ENCODE measurements at places on chromosomes 12 and 14. TPM values are rescaled to one million over a fixed set of nuclear protein-coding genes. Genes with fewer than 3 reads are reported as not detected.
A peak's percentile ranks its signal among the peaks of the same experiment; 100 is the strongest.

DNA sequence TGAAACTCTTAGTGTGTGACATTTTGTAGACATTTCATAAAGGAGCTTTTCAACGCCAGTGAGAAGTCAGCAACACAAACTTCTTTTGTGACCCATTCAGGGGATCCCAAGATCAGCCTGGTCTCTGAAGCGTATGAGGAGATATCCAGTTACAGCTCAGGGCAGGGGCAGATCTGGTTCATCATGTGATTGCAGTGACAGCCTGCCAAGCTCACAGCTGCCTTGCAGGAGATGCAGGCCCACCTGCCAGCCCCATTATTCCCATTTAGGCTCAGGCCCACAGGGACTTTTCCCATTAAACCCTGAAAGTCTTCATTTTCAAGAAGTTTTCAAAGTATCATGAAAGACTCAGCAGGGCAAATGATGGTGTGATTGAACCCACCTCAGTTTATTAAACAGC lies 38.3 kb downstream of the SRGAP1 start:
- DNase-seq: no peak
- H3K4me3 ChIP-seq: no peak overlapping the region
- H3K27me3 ChIP-seq: no peaks in the 10 kb centered on the region
- H3K27ac ChIP-seq: no peak overlapping the region
- no peaks in the 10 kb centered on the region for H3K4me1 ChIP-seq

DNA sequence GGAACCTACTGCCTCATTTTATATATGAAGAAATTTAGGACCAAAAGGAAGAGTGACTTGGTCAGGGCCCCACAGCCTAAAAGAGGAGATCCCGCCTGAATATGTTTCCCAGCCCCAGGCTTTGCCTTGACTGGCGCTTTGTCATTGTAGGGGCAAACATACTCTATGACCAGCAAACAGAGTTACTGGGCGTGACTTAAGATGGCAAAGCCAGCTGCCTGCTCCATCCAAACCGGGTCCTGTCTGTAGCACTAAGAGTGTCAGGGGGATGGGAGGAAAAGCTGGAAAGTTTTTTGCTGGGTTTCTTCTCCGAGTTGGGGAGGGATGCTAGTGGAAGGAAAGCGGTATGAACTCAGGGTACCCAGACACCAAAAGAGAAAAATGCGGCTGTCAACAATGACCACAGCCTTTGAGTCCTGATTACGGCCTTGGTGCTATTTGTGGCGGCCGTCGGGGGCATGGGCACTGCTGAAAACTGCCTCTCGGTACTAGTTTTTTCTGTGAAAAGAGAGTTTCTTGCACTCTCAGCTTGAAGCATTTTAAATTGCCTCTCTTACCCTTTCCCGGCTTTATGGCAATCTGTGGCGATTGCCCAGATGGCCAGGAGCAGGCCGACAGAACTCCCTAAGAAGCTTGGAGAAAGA lies 82.7 kb downstream of the PRIMA1 start:
- H3K27ac ChIP-seq: no peak overlapping the region
- peaks cover 5% of the 10 kb centered on the region for H3K4me1 ChIP-seq
- DNase-seq: peak; percentile 74
- H3K27me3 ChIP-seq: no peaks in the 10 kb centered on the region
- no peak overlapping the region for H3K4me3 ChIP-seq

The KRT73 gene
- not detected for total RNA-seq

The PMEL gene
- total RNA-seq: not detected

- H3K4me1 ChIP-seq: peaks cover 51% of the 10 kb centered on the region
- H3K4me3 ChIP-seq: peak overlapping the region; percentile 87
- H3K27ac ChIP-seq: peak overlapping the region; percentile 86
- DNase-seq: no peak
These were observed 358 bp downstream of the ELK3 start for GRCh38 chr12:96194576-96194889.

The SERPINA9 gene
- not detected for total RNA-seq

The RBP5 gene
- 5.0 TPM for total RNA-seq

Data from esophagus muscularis mucosa (tissue), 4 donors.